Stimulated activated CD8-positive, alpha-beta memory T cell treated with anti-CD3 and anti-CD28 coated beads, Interleukin-2, amount 100 ng/mL, for 1 hour (primary cell): ENCODE measurements at places on chromosomes 12 and 14.

DNA sequence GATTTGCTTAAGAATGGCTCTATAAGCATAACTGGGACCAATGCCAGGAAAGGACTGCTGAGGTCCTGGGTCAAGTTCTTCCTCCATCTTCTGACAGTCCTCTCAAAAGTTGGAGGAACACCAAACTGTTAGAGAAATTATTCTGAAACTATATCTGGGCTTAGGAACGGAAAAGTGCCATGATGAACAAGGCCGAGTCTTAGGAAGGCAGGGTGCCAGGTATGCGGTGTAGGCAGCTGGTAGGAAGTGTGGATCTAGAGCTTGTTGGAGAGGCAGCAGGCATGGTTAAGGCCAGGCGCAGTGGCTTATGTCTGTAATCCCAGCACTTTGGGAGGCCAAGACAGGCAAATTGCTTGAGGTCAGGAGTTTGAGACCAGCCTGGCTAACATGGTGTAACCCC is 7.7 kb downstream of the GNPTAB start:
- DNase-seq: no peak

GRCh38 chr14:104856157-104856868 is 8.8 kb upstream of the CEP170B start:
- no peak for DNase-seq

GRCh38 chr14:20657216-20658211 is 16.0 kb upstream of the OR6S1 start:
- no peak for DNase-seq

DNA sequence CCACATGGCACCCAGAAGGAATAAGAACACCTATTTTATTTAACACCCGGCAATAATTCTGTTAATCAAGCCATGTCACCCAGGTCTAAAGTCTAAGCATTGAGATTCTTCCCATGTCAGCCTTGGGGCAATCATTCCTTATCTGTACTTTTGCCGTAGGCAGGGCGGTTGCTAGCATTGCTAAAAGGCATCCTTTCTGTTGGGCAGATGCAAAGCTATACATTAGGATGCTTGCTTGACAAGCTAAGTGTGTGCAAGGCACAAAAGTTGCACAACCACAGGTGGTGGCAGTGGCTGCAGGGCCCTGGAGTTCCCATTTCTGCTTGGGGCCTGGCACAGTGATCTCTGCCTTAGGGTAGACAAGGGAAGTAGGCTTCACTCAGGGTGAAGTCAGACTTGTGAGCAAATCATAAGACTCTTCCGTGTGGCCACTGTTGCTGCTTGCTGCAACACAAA is 12.5 kb upstream of the GALNT6 start:
- no peak for DNase-seq

- no peak for DNase-seq
Measured at GRCh38 chr12:126385785-126386184, 1320.5 kb downstream of the AACS start.

DNA sequence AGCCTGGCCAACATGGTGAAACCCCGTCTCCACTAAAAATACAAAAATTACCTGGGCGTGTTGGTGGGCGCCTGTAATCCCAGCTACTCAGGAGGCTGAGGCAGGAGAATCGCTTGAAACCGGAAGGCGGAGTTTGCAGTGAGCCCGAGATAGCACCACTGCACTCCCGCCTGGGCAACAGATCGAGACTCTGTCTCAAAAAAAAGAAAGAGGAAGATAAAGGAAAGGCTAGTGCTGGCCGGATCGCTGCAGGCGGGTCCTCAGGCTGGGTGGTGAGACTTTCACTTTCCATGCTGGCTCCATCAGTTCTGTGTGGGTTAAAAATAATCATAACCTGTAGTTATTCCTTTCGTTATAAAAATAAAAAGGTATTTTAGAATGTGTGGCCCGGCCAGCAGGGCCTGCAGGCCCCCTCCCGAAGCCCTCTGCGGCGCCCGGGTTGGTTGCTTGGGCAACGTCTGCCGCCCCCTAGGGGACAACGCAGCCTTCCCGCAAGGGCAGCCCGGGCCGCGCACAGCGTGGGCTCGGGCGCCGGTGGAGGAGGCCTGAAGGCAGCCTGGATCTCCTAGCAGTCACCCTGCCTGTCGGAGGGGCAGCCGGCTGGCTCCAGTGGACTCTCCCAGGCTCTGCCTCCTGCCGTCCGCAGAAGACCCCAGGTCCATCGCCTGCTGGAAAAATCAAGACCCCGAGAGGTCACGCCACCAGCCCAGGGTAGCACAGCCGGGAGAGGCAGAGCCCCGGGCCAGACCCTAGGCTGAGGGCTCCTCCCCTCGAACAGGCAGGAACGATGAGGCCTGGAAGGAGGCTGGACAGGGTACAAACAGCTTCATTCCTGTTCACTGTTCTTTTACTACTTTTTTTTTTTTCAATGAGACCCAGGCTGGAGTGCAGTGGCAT is 5.0 kb upstream of the SLC25A47 start:
- peak; percentile 54 for DNase-seq

DNA sequence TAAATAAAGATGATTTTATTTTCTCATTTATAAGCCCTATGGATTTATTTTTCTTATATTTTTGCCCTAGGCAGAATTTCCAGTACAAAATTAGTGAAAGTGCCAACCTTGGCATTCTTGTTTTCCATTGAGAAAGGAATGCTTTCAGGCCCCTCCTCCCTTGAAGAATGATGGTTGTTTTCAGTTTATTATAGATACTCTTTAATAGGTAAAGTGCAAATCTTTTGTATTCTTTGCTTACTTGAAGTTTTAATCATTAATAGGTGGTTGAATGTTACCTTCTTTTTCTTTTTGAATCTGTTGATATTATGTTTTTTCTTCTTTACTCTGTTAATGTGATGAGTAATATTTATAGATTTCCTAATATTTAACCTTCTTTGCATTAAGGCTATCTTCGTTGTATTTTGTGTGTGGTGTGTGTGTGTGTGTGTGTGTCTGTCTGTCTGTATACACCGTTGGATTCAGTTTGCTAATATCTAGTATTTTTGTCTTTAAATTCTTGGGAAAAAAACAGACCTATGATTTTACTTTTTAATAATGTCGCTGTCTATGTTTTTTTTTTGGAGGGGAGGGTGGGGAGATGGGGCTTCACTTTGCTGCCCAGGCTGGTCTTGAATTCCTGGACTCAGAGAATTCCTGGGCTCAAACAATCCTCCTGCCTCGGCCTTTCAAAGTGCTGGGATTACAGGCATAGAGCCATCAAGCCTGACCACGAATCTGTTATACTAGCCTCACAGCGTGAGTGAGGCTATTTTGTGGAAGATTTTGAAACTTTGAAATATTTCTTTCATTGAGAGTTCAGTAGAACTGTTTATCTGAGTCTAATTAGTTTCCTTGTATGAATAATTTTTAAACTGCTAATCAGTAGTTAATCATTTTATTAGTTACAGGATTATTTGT is 13.5 kb downstream of the SRGAP1 start:
- DNase-seq: no peak

DNA sequence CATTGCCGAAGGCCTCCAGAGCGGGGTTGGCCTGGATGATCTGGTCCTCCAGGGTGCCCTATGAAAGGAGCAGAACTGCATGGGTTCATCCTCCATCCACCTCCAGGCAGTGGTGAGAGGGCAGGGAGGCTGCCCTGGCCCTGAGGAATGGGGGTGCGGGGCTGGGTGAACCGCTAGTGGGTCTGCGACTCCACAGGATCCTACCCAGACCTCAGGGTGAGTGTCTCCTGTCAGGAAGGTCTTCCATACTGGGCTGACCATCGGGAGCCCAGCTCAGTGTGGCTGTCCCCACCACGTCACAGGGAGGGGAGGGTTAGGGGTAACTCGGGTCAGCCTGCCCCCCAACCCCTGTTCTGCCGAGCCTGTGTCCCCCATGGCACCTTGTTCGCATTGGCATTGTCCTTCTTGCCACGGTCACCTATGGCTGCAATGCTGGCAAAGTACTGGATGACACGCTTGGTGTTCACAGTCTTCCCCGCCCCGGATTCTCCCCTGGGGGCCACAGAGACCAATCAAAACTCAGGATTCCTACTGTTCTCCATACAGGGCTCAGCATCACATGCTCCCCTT is 3.7 kb downstream of the MYH6 start:
- DNase-seq: no peak

DNA sequence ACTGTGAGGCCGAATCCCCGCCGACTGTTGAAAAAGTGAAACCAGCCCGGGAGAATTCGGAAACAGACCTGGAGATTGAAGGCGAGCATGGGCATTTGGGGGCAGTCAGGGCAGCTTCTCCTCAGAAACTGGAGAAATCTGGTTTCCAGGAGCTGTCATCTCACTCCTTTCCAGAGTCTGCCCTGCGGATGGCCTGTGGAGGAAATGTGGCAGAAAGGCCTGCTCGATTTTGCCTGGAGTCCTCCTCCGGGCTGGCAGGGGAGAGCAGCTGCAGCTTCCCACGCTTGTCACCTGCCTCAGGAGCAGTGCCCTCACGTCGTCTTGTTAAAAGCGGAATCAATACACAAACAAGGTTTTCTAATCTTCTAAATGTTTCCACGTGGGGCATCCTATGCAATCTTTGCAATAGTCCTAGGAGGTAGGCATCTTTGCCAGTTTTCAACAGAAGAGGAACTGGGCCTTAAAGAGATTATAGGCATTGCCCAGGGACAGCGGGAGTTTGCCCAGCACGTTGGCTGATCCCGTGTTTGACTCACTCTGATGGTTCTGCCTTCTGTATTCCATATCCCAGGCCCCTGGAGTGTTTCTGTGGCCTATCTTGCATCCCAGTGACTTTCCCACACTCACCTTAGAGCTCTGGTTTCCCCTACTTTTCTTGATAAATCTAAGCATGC is 2.3 kb downstream of the LRRC74A start:
- DNase-seq: no peak

- DNase-seq: no peak
Measured at GRCh38 chr12:114998750-114999128, 314.8 kb upstream of the TBX3 start.

GRCh38 chr12:79174626-79175025 is 310.1 kb downstream of the SYT1 start:
- DNase-seq: no peak
